ENCODE measurements at places on chromosomes 6 and 20.

GRCh38 chr20:38982291-38982690 lies 20.1 kb downstream of the DHX35 start:
- DNase-seq: peak; percentile 69

- peak; percentile 48 for DNase-seq
Observed at GRCh38 chr6:151440930-151441329, 11.0 kb downstream of the RMND1 start.

DNA sequence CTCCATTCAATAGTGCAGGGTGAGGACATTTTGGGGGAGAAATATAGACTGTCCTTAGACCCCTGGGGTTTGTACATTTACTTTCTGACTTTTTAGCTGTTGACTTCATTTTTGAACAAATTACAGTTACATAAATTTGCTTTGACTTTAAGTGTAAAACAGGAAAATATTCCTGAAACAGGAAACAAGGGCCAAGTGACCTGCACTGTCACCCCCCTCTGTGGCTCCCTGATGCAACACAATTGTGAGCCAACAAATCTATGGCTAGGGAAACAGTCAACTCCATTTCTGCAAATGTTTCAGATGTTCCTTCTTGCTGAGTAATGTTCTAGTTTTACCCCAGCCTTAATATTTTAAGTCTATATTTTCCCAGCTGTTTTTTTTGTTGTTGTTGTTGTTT lies 39.8 kb downstream of the HLA-A start:
- DNase-seq: no peak

DNA sequence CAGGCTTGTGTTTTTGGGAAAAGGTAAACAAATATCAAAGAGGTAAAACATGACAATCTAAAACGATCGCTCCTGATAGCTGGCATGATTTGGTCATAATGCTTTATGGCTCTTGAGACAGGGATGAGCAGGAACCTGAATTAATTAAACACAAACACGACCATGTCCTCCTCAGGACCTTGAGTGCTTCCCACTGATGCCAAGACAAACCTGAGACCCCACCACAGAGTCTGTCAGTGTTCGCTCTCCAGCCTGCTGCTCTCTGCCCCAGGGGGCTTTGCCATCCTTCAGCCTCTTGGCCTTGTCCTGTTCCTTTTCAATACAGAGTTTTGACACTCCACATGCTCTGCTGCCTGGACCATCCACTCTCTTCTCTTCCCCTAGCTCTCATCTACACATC lies 119.4 kb downstream of the MAN1A1 start:
- no peak for DNase-seq

DNA sequence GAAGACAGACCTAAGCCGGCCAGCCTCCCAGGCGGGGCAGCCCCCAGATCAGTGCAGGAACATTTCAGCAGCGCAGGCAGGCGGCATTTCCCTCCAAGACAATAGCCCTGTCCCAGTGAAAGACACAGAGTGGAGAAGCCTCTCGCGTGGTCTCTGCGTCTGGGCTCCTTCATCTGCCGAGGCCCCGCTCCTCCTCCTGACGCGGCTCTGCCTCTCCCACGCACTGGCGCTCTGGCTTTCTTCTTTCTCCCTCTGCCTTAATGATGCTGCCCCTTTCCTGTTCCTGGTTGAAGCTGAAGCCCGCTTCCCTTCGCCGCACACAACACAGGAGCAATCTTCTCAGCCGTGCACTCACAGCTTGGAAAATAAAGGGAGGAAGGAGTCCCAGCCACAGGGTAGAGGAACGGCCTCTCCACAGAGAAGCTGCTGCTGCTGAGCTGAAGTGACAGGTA lies 347.5 kb downstream of the CDH4 start:
- DNase-seq: no peak

- no peak for DNase-seq
Observed at GRCh38 chr6:161584051-161584450, 310.2 kb upstream of the AGPAT4 start.

DNA sequence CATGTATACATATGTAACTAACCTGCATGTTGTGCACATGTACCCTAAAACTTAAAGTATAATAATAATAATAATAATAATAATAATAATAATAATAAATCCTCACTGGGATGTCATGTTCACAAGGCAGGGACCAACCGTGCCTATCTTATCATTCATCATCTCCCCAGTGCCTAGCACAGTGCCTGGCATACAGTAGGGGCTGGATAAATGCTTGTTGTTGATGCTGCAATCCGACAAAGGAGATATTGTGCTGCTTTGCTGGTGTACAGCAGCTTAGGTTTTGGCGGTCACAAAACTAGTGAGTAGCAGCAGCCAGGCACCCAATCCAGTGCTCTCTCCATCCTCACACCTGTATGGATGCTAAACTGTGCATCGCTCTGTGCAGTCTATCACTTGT lies 94.1 kb upstream of the ASF1A start:
- DNase-seq: no peak

- no peak for DNase-seq
Observed at GRCh38 chr20:51543422-51543788, 886 bp upstream of the NFATC2 start.

DNA sequence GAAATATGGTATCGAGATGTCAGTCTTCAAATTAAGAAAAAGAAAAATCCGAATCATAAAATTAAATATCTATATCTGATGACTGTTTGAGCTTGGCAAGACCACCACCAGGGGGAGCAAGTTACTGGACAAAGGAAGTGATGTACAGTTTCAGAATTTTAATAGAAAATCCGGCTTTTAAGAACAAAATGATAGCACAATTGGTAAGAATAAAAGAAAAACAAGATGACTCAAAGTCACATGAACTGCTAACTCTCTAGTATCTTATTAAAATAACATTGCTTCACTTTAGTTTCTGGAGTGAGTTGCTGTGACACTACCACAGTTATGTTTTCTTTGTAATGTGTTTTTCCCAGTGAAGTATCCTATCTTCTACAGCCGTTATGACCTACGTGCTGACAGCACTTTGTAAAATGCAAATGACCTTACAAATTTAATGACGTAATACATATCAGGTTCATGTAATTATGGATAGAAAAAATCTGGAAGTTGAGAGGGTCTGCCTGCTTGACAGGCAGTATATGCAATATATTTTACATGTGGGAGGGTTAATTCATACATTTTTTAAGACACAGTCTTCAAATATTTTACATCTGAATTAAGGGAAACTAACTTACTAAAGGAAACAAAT lies 405.3 kb upstream of the HS3ST5 start:
- DNase-seq: peak; percentile 56

DNA sequence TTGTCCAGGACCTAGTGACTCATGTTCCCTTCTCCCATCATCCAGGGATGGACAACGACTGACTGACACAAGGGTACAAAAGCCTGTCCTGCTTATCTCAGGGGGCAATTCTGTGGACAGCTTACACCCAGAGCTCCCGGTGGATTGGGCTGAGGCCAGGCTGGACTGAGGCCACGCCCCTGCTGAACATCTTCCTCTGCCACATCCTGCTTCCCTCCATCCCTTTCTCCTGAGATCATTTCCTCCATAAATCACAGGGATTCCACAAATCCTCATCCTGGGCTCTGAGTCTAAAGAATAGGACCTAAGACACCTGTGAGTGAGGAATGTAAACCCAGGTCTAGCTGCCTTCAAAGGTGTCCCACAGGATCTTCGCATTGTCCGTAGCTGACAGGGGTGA lies 30.4 kb upstream of the RNF24 start:
- DNase-seq: peak; percentile 90

DNA sequence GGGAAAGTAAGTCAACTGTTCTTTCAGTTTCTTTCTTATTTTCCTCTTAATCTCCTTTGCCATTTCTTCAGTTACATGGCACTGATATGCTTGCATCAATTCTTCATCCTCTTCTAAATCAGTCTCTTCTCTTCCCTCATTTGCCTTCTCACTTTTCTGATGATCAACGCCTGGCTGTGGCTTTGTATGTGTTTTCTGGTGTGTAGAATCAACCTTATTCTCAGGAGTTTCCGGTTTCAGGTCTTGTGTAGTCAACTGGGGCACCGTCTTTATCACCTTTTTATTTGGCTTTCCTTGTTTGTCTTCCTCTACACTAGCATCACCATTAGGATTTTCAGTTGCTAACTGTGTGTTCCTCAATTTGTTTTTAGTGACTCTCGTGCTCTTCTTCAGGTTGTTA lies 31.6 kb downstream of the AHI1 start:
- DNase-seq: no peak

DNA sequence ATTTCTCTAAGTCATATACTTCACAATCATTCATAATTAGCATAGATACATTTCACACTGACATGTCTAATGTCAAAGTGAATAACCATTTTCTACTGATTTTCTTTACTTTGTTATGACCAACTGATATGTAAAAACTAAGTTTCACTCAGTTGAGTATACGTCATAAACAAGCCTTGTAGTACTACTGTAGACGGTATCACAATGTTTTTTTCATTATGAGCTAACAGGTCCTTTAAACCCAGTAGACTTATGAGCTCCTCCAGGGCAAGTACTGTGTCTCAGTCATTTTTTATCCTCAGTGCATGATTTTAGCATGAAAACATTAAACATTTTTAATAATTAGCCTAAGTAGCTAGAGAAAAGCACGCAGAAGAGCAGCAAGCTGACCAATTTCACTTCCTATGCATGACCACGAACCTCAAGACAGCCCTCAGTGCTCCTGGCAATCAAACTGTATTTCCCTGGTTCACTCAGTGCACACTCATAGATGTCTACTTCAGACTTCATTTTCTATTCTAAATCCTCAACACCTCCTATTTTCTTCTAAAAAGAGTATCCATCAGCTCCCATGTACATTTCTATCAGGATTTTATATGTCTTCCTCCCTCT lies 32.0 kb upstream of the TFAP2D start:
- DNase-seq: no peak

- DNase-seq: peak; percentile 14
Observed at GRCh38 chr20:45138561-45139300, 14.5 kb upstream of the WFDC12 start.

- DNase-seq: no peak
Observed at GRCh38 chr6:27081931-27082330, 165.6 kb upstream of the PRSS16 start.

DNA sequence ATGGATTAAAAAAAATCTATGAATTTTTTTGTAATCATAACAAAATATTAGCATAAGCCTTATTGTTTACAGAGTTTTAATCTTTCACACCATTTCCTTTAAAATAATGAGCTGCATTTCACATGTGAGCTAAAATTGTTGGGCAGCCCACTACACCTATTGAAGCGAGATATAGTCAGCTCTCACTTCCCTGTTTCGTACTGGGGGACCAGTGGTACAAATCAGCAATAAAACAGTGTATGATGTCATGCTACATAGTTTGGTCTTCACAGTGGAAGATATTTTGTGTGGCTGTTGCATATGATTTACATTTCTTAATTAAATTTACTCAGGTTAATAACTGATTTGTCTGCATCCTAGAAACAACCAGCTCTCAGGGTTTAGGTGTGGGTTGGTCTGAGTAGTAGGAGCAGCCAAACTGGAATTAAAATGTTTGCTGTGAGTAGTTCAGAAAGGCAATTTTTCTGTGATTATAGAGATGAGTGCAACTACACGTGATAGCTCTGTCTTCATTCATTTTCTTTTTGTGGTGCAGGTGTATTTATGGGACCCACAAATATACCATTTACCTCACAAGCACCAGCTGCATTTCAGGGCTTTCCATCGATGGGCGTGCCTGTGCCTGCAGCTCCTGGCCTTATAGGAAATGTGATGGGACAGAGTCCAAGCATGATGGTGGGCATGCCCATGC lies 99.3 kb downstream of the B3GAT2 start:
- no peak for DNase-seq

DNA sequence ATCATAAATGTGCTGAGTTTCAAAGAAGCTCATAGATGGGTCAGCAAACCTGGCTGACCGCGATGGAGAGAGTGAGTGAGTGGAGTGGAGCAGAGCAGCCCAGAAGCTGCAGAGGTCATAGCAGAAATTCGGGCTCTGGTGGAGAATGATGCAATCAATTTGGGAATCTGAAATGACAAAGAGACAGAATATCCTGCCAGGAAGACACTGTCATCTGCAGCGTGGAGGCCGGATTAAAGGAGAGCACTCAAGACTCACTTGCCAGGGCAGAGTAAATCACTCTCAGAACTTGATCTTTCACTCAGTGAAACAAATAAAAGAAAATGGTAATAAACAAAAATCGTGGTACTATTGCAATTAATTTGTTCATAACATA lies 109.6 kb upstream of the RREB1 start:
- peak; percentile 30 for DNase-seq

DNA sequence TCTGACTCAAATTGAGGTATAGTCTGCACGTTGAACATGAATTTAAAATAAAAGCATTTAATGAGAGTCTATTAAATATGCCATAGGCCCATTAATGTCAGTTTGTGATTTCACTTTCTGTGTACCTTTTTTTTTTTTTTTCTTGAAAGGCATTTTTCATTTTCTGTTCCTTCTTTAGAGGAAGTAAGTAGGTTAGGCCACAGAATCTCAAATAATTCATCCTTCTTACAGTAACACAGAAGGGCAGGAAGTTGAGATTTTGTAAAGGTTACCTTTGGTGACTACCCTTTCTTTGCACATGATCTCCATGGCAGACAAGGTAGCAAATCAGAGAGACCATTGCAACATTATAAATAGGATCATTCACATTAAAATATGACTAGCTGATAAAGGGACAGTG lies 9.6 kb downstream of the L3MBTL3 start:
- DNase-seq: no peak

GRCh38 chr20:49167811-49168507 lies 20.2 kb downstream of the STAU1 start:
- peak; percentile 62 for DNase-seq

DNA sequence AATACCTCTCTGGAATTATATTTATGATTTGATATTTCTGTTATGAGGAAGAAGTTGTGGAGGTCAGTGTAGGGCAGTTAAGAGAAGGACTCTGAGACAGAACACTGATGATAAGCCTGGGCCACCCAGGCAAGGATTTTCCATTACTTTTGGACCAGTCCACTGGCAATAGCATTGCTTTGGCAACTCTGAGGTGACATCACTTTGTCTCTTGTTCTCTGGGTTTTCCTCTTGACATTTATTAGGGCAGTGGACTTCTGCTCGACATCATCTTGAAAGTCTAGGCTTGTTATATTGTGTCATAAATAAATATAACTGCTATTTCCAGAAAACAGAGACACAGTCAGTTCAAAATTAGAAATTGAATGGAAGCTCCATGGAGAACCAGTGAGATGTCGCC lies 268.0 kb downstream of the SMOC2 start:
- no peak for DNase-seq

- DNase-seq: no peak
Observed at GRCh38 chr6:51241376-51241775, 422.7 kb downstream of the TFAP2B start.

- DNase-seq: peak; percentile 4
Observed at GRCh38 chr20:11469795-11470435, 447.8 kb upstream of the BTBD3 start.

GRCh38 chr6:38509713-38510112 lies 130.0 kb downstream of the BTBD9 start:
- peak; percentile 72 for DNase-seq

Data from EH (cell line).